ENCODE measurements at places on chromosomes 1 and 21. TPM values are rescaled to one million over a fixed set of nuclear protein-coding genes. Genes with fewer than 3 reads are reported as not detected.

DNA sequence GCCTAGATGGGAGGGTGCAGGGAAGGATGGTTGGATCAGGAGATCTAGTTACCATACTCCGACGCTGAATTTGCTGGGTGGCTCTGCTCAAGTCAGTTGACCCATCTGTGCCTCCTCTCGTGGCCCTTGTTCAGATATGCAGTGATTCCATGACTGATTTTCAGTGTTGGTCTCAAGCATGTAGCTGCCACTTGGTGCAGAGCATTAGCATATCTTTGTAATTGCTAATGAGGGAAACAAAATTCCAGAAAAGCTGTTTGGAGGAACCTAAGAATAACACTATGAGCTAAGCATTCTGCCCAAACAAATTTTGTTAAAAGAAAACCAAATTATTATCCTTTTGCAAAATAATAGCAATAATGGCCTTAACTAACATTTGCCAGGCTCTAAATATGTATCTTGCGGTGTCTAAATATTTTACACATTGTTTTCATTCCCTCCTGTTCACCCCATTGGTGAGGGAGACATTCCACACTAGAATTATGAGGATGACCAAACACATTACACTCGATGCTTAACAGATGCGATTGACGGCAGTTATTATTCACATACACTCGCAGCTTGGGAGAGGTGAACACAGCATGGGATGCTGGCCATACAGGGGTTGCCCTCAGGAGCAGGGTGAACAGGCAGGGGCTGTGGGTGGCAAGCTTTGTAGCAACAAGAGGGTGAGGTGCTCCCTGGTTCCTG is 69.1 kb downstream of the KCNJ15 start:
- no peaks in the 10 kb centered on the region for H3K36me3 ChIP-seq
- no peaks in the 10 kb centered on the region for H3K4me1 ChIP-seq
- H3K4me3 ChIP-seq = no peak overlapping the region
- DNase-seq = no peak

GRCh38 chr1:119547306-119547705 is 40.3 kb downstream of the HSD3B1 start:
- H3K4me1 ChIP-seq = peaks cover 5% of the 10 kb centered on the region
- H3K36me3 ChIP-seq = no peaks in the 10 kb centered on the region
- peaks cover 6% of the 10 kb centered on the region for H3K27me3 ChIP-seq
- DNase-seq = no peak
- no peak overlapping the region for H3K4me3 ChIP-seq

Gene CYP4A11
- not detected for total RNA-seq

Gene DFFA
- 44.6 TPM for total RNA-seq

Gene IVL
- not detected for total RNA-seq
